ENCODE measurements at places on chromosomes 7 and 10.

DNA sequence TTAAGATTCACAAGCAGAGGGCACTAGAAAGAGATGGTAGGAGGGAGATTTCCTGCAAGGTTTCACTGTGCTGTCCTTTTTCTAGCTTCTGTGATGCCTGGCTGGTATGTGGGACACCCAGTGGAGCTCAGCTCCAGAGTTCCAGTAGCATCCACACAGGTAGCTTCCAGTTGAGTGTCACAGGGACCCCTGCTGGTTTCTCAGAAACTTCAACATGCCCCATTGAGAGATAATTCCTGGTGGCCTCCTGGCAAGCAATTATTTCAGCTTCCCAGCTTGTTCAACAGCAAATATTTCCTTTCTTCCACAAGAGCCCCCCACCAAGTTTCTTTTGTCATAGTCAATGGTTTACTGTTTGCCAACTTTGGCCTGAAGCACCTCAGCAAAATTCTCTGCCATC is 858.7 kb downstream of the REEP3 start:
- DNase-seq, result no peak

DNA sequence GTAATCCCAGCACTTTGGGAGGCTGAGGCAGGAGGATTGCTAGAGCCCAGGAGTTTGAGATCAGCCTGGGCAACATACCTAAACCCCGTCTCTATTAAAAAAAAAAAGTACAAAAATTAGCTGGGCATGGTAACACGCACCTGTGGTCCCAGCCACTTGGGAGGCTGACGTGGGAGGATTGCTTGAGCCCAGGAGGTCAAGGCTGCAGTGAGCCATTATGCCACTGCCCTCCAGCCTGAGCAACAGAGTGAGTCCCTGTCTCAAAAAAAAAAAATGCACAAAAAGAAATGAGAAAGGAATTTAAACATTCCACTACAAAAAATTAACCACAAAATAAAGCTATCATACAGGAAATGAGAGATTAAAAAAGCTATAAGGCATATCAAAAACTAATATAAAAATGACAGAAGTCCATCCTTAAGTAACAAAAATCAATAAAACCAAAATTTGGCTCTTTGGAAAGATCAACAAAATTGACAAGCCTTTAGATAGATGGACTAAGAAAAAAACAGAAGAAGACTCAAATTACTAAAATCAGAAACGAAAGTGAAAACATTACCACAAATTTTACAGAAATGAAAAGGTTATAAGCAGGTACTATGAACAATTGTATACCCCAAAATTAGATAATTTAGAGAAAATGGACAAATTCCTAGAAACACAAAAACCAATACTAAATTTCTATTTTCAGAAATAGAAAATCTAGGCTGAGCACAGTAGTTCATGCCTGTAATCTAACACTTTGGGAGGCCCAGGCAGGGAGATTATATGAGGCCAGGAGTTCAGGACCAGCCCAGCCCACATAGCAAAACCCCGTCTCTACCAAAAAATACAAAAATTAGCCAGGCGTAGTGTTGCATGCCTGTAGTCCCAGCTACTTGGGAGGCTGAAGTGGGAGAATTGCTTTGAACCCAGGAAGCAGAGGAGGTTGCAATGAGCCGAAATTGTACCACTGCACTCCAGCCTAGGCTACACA is 42.4 kb upstream of the NANOS1 start:
- no peak for DNase-seq

- DNase-seq, result no peak
These were observed 23.1 kb downstream of the ADAMTS14 start for GRCh38 chr10:70695241-70696030.

DNA sequence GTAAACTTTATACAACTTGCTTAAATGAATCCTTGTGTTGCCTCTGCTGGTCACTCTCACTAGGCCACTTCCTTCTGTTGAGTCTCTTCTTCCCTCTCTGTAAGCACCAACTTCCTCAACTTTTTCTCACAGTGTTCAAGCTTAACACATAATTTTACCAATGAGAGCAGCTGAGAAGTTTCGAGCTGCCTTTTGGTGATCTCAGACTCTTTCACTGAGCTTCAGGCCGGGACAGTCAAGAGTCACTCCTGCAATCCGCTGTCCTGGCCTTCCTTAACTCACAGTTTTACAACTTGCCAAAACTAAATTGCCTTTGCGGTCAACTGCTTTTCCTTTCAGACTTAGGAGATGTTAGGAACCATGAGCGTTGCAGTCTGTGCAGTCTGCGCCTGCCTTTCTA is 47.4 kb downstream of the PRPF18 start:
- DNase-seq, result no peak

- no peak for DNase-seq
These were observed 294.4 kb upstream of the NPVF start for GRCh38 chr7:25522727-25523126.
